NCI-H187 treated with DMSO at 0.1 percent for 48 hours (cell line): ENCODE measurements at places on chromosomes 16 and 17.
A peak's percentile ranks its signal among the peaks of the same experiment; 100 is the strongest.

DNA sequence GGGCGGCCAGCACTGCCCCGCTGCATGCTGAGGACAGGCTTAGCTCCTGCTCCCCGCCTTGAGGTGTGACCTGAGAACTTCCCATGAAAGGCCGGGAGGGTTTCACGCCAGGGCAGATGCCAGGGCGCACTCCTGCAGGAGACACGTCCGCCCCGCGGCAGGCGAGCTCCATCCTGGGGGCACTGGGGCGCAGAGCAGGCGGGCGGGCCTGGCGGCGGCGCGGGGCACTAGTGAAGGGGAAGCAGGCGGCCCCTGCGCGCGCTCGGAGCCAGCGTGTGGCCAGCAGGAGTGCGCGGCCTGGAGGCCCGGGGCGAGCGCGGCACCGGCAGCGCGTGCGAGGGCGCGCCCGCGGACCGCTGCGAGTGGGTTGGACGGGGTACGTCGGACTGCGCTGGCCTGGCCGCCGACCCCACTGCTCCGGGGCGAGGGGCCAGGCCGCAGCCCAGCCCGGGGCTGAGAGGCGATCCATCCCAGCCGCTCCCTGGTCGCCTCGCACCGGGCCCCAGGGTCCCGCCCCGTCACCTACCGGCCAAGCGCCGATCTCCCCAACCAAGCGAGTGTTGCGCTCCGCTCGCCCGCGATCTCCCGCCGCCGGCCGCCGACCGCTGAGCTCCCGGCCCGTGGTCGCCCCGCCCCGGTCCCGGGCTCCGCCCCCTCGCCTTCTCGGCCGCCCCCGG lies at the start of gene MAP3K14:
Gene MAP3K14, minus strand, starts transcription at position 587 of the 677 bp plus-strand sequence. CDS start 26,275 bp downstream, outside the sequence.
- DNase-seq: no peak

DNA sequence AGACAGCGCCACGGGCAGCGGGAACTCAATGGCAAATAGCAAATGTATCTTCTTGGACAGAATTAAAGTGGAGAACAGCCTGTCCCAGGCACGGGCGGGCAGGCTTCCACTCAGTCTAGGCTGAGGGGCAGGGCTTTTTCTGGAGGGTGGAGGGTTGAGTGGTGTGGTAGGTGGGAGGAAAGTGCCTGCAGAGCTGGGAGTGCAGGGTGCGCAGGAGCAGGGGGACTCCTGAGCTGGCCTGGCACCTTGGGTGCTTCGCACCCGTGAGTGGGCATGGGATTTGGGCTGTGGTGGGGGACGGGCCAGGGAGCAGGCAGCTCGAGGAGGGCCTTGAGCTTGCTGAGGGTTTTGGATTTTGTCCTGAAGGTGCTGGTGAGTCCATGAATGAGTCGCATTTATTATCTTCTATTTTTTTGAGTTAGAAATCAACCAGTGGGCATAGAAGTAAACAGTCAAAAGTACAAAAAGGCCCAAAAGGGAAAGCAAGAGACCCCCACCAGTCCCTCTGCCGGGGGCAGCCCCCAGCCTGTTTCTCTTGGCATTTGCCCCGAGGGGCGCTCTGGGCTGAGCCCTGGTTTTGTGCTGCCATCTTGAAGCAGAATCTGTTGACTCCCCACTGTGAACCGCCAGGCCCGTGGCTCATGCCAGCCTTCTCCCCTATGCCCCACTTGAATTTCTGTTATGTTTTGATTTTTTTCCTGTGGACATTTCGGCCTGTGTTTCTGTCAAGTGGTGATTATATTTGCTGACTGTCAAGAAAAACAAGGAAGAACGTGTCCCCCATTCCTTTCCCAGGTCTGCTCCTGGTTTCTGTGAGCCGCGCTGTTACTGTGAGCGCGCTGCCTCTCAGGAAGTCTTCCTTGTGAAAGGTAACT lies 8.2 kb downstream of the ADORA2B start:
- DNase-seq: no peak

GRCh38 chr17:29807520-29808361 lies 122.3 kb downstream of the SSH2 start:
- peak; percentile 37 for DNase-seq

- no peak for DNase-seq
Observed at GRCh38 chr17:82465023-82465603, 6.6 kb downstream of the NARF start.

GRCh38 chr16:46629331-46630219 lies 8.4 kb upstream of the SHCBP1 start:
- no peak for DNase-seq

DNA sequence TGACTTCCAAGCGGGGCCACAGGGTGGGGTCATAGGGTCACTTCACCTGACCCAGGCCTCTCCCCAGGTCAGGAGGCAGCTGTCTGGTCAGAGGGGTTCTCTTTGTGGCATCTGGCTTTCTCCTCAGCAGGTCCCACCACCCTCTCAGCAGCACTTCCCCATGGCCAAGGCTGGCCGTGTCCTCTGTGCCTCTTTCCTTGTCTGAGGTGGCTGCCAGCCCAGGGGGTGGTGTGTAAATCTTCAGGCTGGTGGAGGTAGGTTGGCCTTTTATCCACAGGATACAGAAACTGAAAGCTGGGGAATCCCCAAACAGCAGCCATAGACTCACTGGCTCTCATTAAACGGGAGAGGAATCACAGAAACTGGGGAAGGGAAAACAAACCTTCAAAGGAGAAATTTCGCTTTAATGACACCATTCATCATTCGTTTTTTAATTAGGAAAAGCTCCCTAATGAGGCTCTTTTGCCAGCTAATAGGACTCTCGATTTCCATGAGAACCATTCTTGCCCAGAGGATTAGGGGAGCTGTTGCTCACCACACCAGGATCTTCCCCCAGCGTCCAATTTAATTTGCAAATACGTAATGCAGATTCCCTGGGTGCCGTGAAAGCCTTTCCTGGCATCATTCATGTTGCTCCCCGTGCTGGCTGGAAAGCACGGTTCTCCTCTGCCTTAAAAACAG lies 18.0 kb downstream of the C17orf75 start:
- no peak for DNase-seq

- no peak for DNase-seq
Observed at GRCh38 chr17:32461853-32462617, 17.7 kb downstream of the PSMD11 start.

GRCh38 chr17:9406046-9406606 lies 169.5 kb downstream of the STX8 start:
- no peak for DNase-seq

DNA sequence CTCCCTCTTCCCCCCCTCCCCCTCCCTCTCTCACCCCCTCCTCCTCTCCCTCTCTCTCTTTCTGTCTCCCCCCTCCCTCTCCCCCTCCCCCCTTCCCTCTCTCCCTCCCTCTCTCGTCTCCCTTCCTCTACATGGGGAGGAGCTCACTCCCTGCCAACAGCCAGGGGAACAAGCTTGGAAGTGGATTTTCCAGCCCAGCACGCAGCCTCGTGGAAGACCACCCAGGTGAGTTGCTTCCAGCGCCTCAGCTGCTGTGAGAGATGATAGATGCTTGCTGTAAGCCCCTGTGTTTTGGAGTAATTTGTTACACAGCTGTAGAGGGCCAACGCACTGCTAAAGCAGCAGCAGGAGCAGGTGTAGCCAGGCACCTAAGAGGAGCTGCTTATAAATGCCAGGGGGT lies 20.8 kb downstream of the ACTG1 start:
- no peak for DNase-seq

GRCh38 chr17:65099941-65100315 lies 37.2 kb upstream of the RGS9 start:
- no peak for DNase-seq

- DNase-seq: no peak
Observed at GRCh38 chr17:56158915-56159825, 5.9 kb downstream of the ANKFN1 start.

- DNase-seq: no peak
Observed at GRCh38 chr16:23840310-23840709, 4.5 kb downstream of the PRKCB start.

DNA sequence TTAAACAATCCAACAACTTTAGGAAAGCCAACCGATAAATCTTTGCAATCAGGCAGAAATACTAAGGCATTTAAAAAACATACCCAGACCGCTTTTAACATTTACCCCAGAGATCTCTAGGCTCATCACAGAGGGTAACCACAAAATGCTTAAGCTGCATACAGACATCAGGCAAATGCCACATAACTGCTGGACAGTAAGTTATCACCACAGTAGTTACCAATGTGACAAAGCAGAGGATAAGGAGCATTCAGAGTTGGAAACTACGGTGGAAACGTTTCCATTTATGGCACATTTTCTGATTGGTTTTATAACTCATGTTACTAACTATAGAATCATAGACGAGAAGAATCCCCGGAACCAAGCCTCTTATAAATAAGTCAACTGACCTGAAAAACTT lies 77.5 kb downstream of the KANSL1 start:
- no peak for DNase-seq

DNA sequence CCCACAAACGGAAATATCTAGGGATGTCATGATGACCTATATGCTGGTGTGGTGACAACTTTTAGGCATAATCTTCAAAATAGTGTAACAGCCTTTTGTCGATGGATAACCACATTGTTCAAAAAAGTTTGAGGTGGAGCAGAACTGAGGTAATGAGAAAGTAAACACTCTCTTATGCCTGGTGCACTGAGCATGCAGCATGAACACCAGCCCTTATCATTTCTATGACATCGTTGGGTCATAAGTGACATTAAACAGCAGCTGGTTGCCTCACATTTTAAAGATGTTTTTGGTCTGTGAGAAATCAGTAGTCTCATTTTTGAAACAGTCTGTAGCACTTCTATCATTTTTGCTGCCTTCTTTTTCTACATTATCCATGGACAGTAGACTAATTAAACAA lies 1.8 kb downstream of the KRT23 start:
- DNase-seq: no peak

- no peak for DNase-seq
Observed at GRCh38 chr16:19784183-19784736, 66.2 kb downstream of the IQCK start.
